Activated T-cell treated with anti-CD3 and anti-CD28 coated beads, Interleukin-2, amount 50 U/mL, for 24 hours (primary cell): ENCODE measurements at places on chromosomes 6 and 20.
A peak's percentile ranks its signal among the peaks of the same experiment; 100 is the strongest.

- H3K4me1 ChIP-seq = peaks cover 88% of the 10 kb centered on the region
- H3K36me3 ChIP-seq = peaks cover 89% of the 10 kb centered on the region
- DNase-seq = peak; percentile 70
- peak overlapping the region; percentile 96 for H3K27ac ChIP-seq
Measured at GRCh38 chr6:35311390-35312075, 13.9 kb downstream of the DEF6 start.

- H3K27me3 ChIP-seq = no peaks in the 10 kb centered on the region
- no peak overlapping the region for H3K4me3 ChIP-seq
- no peaks in the 10 kb centered on the region for H3K36me3 ChIP-seq
- peaks cover 4% of the 10 kb centered on the region for H3K4me1 ChIP-seq
- no peak for DNase-seq
Measured at GRCh38 chr20:1312308-1312707, 16.6 kb downstream of the SDCBP2 start.

GRCh38 chr6:31135710-31136109, 3.2 kb downstream of the PSORS1C2 start:
- H3K27me3 ChIP-seq = no peaks in the 10 kb centered on the region
- H3K27ac ChIP-seq = no peak overlapping the region
- no peak for DNase-seq
- no peak overlapping the region for H3K4me3 ChIP-seq
- H3K36me3 ChIP-seq = no peaks in the 10 kb centered on the region

- peak; percentile 40 for DNase-seq
- H3K4me3 ChIP-seq = peak overlapping the region; percentile 63
- H3K4me1 ChIP-seq = peaks cover 28% of the 10 kb centered on the region
Measured at GRCh38 chr20:10447028-10447427, 11.9 kb downstream of the SLX4IP start.

GRCh38 chr20:60123096-60123495, 164.9 kb downstream of the CDH26 start:
- H3K36me3 ChIP-seq = no peaks in the 10 kb centered on the region
- H3K27ac ChIP-seq = no peak overlapping the region
- no peak for DNase-seq
- no peak overlapping the region for H3K4me3 ChIP-seq
- peaks cover 1% of the 10 kb centered on the region for H3K27me3 ChIP-seq

GRCh38 chr6:105600336-105601260, 197.7 kb upstream of the PREP start:
- H3K36me3 ChIP-seq = no peaks in the 10 kb centered on the region
- peak overlapping the region; percentile 84 for H3K27ac ChIP-seq
- H3K27me3 ChIP-seq = peaks cover 5% of the 10 kb centered on the region
- H3K4me3 ChIP-seq = no peak overlapping the region
- DNase-seq = no peak

- H3K4me3 ChIP-seq = no peak overlapping the region
- DNase-seq = no peak
- H3K4me1 ChIP-seq = peaks cover 37% of the 10 kb centered on the region
- H3K36me3 ChIP-seq = no peaks in the 10 kb centered on the region
Measured at GRCh38 chr6:41443616-41444525, 102.3 kb upstream of the FOXP4 start.
